Amygdala (tissue), 56 donors: ENCODE measurements at places on chromosomes 16 and 17.

DNA sequence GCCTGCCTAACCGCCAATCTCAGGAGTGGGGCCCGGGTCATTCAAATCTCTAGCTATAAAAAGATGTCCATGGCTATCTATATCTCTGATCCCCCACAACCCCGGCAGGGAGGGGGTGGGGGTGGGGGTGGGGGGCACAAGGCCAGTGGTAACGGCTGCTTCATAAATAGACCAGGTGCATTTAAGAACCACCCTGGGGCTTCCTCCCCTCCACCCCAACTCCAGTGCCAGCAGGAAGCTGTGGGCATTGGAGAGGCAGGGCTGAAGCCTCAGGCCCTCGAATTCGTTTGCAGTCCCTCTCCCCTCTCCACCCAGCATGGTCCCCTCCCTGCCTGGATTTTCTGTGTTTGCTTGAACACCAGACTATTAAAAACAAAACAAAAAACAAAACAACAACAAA, 56.0 kb downstream of the RAP1GAP2 start:
- no peak for DNase-seq

GRCh38 chr16:48317026-48317425, 68.2 kb downstream of the SIAH1 start:
- no peak for DNase-seq

DNA sequence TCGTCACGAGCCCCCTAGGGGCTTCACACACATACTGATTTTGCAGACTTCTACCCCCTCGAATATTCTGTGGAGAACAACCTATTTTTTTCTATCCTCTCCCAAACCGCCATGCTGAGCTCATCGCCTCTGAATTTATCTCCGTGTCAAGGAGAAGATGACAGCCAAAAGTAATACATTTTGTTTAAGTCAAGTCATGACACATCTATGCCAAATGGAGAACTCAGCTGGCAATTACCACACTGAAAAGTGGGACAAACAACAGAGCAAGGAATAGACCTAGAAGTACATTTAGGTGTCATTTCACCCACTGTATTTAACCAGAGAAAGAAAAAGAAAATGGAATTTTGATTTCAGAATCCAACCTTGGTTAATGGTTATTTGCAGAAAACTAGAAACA, 260.2 kb downstream of the SLC39A11 start:
- no peak for DNase-seq

GRCh38 chr17:40352237-40352778, 12.2 kb downstream of the GJD3 start:
- no peak for DNase-seq

DNA sequence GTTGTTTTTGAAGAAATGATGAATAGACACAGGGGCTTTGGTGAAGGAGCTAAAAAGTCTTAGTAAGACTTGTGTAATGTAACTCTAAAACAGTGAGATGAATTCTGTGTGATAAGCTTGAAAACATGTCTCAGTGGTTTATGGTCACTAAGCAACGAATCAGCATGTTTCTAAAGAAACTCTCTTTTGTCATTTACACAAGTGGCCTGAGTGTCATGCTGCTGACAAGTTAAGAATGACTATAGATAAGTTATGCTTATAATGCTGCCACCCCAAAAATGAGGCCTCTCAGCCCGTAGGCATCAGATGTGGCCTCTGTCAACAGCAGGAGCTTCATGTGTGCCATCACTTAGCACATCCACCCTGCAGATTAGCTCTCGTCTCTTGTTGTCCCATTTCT, 8.7 kb downstream of the COX10 start:
- DNase-seq, result no peak

DNA sequence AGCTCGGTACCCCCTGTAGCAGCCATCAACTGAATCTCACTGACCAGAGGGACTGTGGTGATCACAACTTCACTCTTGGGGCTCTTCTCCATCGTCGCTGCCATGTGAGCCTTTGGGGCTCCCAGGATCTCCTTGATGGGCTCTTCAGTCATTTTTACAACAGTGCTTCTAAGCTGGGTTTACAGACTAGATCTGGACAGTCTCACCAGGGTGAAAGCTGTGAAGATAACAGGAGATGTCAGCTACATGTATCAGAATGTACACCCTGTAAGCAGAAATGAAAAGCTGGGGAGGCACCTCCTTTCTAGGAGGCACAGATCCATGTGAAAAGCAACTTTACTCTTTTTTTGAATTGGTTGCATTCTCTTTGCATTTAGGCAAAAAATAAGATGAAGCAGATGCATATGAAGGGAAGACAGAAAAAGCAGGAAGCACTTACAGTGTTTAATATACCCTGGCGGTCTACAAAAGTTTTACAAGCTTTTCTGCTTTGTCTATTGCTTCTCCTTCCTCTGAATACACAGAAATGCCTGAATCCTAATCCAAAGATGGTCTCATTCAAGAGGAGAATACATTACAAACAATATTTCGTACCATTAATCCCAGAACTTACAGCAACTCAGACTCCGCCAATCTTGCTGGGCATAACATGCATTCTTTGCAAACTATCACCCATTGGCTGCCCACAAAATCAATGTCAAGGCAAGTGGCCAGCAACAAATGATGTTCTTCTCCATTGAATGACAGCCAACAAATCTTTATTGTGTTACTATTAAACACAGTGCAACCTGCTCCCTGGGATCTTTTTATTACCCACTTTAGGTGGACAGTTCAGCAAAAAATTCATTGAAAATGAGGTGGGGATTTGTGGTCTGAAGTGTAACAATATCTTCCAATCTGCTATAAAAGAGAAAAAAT, 1.5 kb downstream of the TMEM100 start:
- no peak for DNase-seq

DNA sequence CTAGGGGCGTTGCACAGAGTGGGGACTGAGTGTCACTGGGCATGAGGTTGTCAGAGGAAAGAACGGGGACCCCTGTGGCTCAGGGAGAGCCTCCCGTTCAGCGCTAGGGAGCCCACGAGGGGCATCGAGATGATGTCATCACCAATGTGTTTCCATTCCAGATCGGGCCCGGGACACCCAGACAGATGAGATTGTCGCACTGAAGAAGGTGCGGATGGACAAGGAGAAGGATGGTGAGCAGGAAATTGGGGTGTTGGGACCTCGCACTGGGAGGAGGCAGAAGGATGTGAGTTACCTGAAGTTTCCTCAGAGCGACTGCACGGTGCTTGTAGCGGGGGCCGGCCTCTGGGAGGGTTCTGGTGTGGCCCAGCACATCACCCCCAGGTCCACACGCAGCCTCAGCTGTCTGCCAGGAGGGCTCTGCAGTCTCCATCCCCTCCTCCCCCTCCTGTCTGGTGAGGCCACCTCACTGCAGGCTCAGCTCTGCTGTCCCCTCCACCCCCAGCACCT, 4.0 kb downstream of the CDK10 start:
- no peak for DNase-seq

GRCh38 chr17:30550512-30551273, 73.5 kb downstream of the GOSR1 start:
- DNase-seq, result no peak

DNA sequence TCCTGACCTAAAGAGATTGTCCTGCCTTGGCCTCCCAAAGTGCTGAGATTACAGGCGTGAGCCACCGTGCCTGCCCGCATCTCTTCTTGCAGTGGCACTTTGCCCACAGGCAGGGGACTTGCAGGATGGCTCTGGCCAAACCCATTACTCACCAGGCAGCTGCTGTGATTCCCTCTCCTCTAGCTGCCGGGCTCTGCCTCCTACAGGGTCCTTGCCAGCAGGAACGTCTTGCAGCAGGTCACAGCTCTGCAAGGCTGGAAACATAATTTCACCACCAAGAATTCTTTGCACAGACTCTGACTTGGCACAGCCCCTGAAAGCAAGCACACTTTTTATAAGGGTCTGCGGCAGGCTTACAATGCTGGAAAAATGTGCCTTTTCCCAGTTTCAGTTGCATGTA, 20.3 kb downstream of the COX4I1 start:
- DNase-seq, result no peak

DNA sequence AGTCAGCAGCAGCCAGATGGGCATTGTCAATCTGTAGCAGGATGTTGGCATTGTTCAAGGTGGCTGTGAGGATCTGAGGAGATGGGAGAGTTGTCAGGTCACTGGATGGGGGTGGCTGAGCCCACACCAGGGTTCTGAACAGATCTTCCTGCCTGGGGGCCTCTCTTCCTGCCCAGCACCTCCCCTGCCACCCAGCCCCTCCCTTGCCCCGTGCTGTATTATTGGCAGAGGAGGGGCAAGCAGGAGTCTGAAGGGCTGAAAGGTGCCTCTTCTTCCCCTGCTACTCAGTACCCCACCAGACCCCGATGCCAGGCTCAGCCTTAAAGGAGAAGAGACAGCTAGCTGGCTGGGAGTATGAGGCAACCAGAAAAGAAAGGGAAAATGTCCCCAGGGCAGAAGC, 93.0 kb downstream of the GOSR1 start:
- no peak for DNase-seq

GRCh38 chr17:48954300-48954755, 9.7 kb upstream of the SNF8 start:
- no peak for DNase-seq

DNA sequence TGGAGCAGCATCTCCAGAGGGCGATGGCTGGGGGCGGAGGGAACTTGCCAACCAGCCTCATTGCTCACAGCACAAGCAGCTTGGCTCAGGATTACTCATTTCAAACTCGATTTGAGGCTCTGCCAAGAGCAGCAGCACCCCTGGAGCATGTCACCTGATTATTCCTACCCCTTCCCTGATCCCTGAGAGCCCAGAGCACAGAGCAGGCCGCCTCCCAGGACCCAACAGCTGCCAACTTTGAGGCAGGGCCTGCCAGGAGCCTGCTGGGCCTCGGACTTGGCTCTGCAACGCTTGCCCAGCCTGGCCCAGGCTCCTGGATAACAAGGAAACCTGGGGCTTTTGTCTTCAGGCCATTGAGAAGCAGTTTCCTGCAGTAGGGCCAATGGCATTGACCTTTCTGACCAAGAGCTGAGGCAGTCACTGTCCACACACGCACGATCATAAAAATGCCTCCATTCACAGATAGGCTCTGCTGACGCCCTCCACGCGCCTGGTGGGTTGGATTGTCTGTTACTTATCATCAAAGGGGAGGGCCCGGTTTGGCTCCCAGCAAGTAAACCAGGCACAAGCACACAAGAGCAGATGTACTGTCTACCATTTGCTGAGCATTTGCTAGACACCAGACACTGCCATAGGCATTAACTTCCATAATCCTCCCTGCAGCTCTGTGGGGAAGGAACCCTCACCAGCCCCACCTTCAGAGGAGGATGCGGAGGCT, 406.6 kb upstream of the EEF2KMT start:
- no peak for DNase-seq

DNA sequence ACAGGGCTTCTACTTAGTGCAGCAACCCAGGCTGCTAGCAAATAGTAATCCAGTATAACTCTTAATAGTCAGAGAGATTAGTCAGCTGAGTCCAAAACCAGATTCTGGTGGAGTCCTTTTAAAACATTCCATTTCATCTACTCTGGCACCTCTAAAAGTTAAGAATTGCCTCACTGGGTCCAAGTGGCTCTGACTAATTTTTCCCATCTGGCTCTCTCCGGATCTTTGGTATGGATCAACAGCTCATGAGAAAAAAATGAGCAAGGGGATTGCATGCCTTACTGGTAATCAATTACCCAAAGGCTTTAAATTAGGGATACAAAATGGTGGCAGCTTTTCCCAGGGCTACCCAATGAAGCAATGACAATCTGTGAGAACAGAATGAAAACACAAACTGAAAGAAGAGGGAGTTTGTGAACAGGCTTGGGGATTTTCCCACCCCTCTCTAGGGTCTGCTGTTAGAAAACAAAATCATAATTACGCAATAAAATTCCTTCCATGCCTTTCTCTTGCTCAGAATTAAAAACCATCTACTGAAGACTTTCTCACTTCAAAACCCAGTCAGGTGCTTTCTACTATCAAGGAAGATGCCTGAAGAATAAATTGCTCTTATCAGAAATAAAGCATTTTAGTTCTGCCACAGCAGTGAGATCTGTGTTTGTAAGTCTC, 84.6 kb upstream of the PMFBP1 start:
- DNase-seq, result no peak

DNA sequence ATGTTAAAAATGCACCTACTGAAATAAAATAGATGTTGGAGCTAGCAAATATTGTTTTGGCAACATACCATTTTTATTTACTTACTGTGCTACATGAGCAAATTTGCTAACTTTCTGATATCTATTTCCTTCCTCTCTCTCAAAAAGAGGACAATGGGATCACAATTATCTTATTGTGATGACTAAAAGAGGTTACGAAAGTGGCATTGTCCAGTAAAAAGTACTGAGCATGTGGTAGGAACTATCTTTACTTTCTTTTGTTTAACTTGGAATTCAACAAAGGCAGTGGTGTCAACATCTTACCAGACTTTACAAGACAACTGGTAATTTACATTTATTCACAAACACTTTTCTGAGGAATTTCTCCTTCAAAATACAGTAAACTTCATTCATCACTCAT, 1542.6 kb upstream of the CDH8 start:
- no peak for DNase-seq
